ENCODE measurements at places on chromosomes 6 and 20.

GRCh38 chr6:46888031-46888430 is 33.7 kb downstream of the ADGRF5 start:
- no peak for DNase-seq

- DNase-seq: no peak
These were observed 134.5 kb downstream of the EDN3 start for GRCh38 chr20:59434960-59435359.

- no peak for DNase-seq
These were observed 729.1 kb upstream of the NRSN1 start for GRCh38 chr6:23396949-23397348.

GRCh38 chr20:17507531-17507930 is 23.6 kb downstream of the BFSP1 start:
- no peak for DNase-seq

DNA sequence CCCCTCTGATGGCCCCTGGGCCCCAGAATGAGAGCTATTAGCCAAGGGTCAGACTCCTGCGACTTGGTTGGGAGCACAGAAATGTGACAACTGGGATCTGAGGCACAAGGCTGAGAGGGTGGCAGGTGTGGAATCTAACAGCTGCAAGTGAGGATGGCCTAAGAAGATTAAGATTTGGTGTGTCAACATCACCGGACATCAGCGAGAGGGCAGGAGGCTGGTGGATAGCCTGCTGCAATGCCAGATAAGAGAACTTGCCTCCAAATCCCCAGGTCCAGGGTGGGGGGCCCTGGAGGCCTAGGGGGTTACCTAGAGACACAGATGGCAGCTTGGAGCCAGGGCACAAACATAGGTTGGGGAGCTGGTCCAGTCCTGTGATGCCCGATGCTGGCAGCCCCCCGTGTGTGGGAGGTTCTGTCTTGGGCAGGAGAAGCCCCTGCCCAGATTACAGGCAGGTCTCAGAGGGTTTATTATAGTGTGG is 155.8 kb downstream of the GRM4 start:
- DNase-seq: no peak

DNA sequence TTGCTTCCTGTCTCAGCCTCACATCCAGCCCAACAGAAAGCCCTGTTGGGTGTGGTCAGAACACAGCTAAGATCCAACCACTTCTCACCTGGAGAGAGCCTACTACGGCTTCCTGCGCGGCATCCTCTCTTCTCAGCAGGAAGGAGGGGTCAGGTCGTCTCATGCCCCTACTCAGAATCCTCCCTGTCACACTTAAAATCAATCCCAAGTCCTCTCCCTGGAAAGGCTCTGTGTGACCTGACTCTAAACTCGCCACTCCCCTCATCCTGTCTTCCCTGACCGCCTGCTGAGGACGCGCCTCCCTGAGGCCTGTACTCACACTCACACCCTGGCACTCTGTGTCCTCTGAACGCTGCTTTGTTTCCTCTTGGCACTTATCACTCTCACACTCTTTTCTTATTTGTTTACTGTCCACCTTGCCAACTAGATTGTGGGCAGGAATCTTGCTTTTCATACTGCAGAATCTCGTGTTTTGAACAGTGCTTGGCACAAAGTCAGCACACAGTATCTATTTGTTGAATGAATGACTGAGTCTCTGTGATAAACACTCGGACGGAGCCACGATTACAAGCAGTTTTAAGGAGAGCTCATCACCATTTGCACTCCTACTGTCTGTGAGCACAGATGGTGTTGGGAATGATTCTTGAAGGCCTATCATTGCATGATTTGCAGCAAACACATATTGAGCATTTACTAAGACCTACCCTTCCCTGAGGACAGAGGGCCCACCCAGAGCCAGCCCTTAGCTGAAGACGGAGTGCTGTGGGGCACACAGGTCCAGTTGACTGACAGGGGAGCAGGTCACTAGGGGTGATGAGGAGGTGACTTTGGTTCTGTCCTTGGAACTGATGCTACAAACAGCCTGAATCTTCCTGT is 18.7 kb downstream of the RAB5IF start:
- no peak for DNase-seq

DNA sequence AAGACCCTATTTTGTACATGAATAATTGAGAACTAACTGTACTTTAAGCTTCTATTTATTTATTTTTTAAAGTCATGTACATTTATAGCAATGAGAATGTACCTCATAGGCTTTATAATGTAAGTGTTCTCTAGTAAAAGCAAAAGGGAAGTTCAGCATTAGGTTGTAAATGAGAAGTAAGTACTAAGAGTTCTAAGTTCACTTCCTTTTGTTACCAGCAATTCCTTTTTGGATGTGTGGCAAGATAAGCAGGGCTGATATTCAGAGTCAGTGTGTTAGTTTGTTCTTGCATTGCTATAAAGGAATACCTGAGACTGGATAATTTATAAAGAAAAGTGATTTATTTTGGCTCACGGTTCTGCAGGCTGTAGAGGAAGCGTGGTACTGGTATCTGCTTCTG is 54.0 kb upstream of the CCN2 start:
- no peak for DNase-seq

DNA sequence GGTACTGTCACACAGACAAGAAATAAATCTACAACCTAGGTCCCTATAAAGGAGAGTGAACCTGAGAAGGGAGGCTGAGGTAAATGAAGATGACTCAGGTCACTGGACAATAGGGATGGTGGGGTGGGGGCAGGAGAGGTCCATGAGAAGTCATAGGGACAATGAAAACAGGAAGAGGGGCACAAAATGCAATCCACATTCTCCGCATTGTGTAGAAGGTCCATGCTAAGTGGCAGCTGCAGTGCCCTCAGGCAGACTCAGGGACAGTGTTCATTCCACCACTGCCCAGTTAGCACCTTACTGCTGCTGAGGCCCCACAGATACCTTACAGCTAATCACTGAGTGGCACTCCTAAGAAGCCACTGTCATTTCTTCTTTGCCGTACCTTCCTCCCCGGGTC is 156.8 kb downstream of the RCAN2 start:
- no peak for DNase-seq

GRCh38 chr6:8551993-8552392 is 116.6 kb upstream of the SLC35B3 start:
- DNase-seq: no peak

GRCh38 chr20:62834967-62835730 is 18.3 kb downstream of the COL9A3 start:
- no peak for DNase-seq

- DNase-seq: no peak
These were observed 6.0 kb downstream of the SCUBE3 start for GRCh38 chr6:35219683-35220326.

- DNase-seq: no peak
These were observed 8.3 kb downstream of the FITM2 start for GRCh38 chr20:44302736-44303135.

- no peak for DNase-seq
These were observed 46.3 kb downstream of the GABRR2 start for GRCh38 chr6:89268776-89269175.

- no peak for DNase-seq
These were observed 25.1 kb downstream of the CD83 start for GRCh38 chr6:14142511-14143223.

- no peak for DNase-seq
These were observed 34.3 kb downstream of the CTNNBL1 start for GRCh38 chr20:37727957-37728634.

- DNase-seq: no peak
These were observed 43.4 kb downstream of the QKI start for GRCh38 chr6:163457637-163458561.

DNA sequence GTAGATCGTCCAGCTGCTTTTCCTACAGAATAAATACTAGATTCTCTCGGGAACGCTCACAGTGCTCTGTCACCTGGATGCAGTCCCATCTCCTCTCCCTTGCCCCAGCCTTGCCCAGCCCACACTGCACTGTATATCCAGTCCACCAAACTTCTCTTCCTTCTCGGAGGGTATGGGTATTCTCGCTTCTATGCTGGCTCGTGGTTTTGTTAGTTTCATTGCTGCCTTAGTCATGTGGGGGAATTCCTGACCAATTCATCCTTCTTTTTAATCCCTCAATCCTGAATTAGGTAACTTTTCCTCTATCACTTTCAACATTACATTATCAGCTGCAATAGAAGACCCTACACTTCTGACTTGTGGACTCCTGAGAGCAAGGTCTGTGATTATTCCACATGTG is 252.4 kb downstream of the GMDS start:
- DNase-seq: no peak

GRCh38 chr6:167995302-167995701 is 2.2 kb upstream of the KIF25 start:
- no peak for DNase-seq

- DNase-seq: no peak
These were observed 43.9 kb upstream of the FABP7 start for GRCh38 chr6:122735582-122735981.

- DNase-seq: no peak
These were observed 4.6 kb upstream of the SIM1 start for GRCh38 chr6:100469101-100469859.

GRCh38 chr20:17835240-17835933 is 133.2 kb downstream of the SNX5 start:
- DNase-seq: no peak

DNA sequence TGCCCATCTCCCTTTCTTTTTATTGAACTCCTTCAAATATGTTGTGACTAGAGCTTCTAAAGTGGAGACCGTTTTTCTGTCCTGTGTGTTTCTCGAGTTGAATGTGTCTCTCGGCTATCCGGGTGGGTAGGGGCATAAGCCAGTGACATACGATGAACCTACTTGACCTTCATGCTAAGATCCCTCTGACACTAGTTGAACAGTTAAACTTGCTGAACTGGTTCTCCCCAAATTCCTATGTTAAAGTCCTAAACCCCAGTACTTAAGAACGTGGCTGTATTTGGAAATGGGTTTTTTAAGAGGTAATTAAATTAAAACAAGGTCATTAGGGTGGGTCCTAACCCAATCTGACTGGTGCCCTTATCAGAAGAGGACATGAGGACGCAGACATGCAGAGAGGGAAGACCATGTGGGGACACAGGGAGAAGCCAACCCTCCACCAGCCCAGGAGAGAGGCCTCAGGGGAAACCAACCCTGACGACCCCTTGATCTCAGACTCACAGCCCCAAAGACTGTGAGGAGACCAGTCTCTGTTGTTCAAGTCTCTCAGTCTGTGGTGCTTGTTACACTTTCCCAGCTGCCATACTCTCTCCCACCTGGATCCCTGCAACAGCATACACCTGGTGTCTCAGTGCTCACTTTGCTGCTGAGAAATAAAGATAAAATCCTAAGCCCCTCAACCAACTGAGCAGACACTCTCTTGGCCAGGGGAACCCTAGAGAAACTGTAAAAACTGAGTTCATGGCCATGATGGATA is 208.4 kb downstream of the MYLK4 start:
- DNase-seq: peak; percentile 3

GRCh38 chr20:62983210-62983609 is 23.6 kb downstream of the BHLHE23 start:
- DNase-seq: no peak

DNA sequence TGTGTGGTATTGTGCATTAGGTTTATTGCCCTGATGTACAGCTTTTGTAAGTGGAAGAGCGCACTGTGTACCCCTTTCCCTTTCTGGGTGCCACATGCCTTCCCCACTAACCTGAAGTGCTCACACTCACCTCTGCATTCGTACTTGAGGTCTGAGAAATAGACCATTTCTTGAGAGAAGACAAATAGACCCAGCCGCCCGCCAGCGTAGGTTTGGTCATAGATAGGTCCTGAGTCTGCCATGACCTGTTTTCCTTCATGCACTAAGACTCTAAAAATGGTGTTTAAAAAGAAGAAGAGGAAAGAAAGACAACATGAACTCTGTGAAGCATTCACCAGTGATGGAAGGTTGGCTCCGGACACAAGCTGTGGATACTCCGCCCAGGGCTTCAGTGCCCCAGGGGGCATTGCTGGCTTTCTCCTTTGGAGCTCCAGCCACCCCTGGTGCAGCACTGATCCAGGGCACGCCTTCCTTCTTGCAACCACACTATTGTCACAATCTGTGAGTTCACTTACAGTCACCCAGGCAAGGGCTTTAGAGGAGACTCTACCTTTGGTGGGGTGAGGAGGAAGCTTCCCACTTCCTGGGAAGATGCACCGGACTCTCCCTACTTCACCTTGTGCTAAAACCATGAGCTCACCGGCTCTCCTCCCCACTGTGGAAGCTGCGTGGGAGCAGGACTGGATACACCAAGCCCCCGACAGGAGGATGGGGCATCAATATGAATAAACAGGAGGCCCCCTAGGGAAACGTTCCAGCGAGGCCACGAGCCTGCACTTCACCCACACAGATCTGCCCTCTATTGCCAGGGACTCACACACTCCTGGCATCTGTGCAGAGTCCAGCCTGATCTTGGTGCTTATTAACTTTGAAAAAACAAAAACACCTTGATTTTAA is 33.3 kb downstream of the THBS2 start:
- no peak for DNase-seq

DNA sequence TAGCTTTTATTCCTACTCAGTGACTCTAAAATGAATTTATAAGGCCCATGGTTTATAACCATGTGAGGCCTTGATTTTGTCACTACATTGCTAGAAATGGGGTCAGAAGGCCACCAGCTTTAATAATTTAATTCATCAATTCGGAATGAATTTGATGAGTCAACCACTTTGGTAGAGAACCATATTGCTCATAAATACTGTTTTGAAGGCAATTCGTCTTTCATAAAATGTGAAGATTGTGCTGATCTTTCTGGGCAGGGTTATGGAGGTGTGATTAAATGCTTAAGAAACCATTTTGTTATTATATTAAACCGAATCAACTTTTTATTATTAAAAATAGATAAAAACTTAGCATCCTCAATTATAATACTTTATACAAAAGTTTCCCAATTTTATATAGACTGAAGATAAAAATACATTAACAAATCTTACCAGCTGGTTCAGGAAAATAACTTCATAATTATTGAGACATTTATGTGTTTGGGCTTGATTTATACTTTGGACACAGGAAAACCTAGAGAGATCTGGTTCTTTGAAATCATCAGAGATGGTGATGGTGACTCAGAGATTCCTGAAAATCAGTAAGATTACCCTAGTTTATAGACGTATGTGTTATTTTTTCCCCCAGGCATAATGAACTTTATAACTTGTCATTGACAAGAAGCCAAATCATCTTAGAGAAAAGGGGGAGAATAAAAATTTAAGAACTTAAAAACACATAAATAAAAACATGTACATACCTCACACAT is 10.6 kb downstream of the HCRTR2 start:
- DNase-seq: no peak

DNA sequence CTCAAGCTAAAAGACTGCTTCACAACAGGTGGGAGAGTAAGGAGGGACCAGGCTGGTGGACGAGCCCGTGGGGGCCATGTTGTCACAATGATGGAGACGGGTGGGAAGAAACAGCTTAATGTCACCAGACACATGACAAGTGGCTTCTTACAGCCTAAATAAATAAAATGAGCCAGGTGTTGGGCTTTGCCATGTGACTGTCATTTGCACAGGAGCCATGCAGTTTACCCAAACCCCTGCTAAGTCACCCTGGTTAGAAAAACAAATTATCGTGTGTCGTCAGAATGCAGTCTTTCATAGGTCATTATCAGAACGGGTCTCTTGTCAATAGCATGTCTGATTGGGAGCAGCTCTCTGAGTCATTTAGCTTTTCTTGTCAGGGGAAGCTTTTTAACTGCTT is 18.5 kb downstream of the BTBD3 start:
- DNase-seq: no peak

Measured in GM06990 (cell line).